Skin of body (tissue), 3 donors: ENCODE measurements at places on chromosomes 11 and 22. TPM values are rescaled to one million over a fixed set of nuclear protein-coding genes. Genes with fewer than 3 reads are reported as not detected.

DNA sequence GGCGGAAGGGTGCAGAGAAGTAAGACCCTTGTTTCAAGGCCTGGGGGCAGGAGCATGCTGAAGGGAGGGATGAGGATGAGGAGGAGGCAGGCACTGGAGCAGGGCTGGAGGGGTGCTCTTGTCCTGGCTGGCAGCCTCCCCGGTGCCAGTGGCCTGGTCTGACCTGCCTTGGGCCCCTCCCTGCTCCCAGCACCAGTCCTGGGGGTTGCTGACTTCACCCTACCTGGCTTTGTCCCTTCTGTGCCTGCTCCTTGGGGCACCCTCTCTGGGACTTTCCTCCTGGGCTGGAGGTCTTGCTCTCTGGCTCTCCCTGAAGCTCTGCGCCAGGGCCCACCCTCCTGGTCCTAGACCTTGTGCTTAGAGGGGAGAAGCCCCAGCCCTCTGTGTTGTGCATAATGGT, 4.7 kb upstream of the FLRT1 start:
- DNase-seq, result no peak

- DNase-seq, result no peak
Measured at GRCh38 chr11:66857927-66858185, 992 bp downstream of the LRFN4 start.

- DNase-seq, result no peak
Measured at GRCh38 chr11:86760577-86760976, 39.8 kb upstream of the PRSS23 start.

GRCh38 chr11:46554213-46555147, 39.3 kb downstream of the AMBRA1 start:
- DNase-seq, result no peak

DNA sequence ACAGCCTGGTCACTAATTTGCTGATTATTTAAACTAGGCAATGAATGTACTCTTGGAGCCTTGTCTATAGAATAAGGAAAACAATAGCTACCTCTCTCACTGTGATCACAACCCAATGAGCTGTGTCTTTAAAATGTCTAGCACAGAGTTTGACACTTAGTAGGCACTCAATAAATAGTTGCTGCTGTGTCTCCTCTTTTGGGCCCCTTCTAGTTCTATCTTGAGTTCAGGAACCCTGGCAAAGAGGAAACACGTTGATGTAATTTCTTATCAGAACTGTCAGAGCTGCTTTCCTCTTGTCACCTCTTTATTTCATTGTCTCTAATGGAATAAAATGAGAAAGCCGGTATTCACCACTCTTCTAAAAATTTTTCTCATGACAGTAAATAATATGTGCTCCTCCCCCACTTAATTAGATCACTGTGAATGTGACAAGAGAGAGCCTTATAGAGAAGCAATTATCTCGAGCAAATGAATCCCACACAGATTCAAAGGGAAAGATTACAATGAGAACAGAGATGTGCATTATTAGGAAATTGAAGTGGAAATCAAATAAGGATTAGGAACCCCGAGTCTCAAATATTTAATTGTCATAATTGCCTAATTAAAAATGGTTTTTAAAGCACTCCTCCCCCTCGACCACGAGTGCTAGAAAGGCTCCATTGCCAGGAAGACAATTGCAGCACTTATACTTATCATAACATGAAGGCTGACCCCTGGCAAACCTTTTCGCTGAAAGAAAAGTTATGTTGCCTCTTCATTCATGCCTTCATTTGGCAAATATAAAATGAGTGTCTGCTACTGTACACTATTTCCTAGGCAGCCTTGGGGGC, 175.0 kb upstream of the BDNF start:
- no peak for DNase-seq

DNA sequence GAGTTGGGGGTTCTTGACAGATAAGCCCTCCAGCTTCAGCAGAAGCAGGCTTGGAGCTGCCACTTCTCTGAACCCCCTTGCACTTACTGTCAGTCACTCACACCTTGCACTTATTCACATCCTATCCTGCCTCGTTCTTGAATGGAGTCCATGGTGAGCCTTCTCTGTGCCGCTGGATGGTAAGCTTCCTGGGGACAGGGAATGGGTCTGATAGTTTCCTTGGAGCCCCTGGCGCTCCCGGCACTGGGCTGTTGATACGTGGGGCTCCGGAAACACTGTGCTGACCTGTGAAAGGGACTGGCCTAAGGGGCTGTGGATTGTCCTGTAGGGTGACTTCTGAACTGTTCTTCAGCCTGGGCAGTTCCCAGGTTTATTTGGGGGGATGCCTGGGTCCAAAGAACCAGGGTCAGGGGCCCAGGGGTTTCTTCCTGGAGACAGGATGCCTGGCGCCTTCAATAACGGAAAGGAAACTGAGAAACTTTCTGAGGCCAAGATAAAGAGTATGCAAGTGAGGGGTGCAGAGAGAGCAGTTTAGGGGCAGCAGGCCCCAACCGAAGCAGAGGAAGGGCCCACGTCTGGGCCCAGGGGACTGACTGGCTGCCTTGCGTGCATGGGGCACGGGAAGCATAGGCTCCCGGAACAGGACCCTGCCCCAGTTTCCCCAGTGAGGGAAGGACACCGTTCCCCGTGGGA, 709 bp upstream of the ST3GAL4 start:
- DNase-seq, result no peak

- peak; percentile 72 for DNase-seq
Measured at GRCh38 chr11:61567286-61568061, 13.4 kb downstream of the SYT7 start.

GRCh38 chr11:45254070-45254469, 32.1 kb downstream of the SYT13 start:
- DNase-seq, result no peak

GRCh38 chr11:19589567-19590260, 122.9 kb upstream of the NAV2 start:
- DNase-seq, result no peak

CHST1 gene
- 0.59 TPM for total RNA-seq

ZNF70 gene
- total RNA-seq, result 4.3 TPM

NNMT gene
- total RNA-seq, result 26.7 TPM

FOLR2 gene
- 25.7 TPM for total RNA-seq
